ENCODE measurements at places on chromosomes 4 and X.

DNA sequence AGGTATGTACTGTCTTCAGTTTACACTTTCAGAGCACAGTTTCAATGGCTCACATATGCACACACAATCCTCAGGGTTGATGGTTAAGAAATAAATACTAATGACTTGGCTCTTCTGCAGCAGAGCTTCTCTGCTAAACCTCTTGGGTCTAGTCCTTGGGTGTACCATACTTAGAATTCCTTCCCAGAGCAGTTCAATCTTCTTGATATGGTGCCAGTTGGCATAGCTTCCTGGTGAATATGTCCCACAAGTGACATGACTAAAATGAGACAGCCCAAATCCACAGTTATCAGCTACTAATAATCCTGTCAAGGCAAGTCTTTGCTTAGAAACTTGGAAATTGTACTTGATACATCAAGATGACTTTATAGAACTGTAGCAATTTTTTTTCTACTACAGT is 654.4 kb downstream of the IQCM start:
- DNase-seq, result no peak

DNA sequence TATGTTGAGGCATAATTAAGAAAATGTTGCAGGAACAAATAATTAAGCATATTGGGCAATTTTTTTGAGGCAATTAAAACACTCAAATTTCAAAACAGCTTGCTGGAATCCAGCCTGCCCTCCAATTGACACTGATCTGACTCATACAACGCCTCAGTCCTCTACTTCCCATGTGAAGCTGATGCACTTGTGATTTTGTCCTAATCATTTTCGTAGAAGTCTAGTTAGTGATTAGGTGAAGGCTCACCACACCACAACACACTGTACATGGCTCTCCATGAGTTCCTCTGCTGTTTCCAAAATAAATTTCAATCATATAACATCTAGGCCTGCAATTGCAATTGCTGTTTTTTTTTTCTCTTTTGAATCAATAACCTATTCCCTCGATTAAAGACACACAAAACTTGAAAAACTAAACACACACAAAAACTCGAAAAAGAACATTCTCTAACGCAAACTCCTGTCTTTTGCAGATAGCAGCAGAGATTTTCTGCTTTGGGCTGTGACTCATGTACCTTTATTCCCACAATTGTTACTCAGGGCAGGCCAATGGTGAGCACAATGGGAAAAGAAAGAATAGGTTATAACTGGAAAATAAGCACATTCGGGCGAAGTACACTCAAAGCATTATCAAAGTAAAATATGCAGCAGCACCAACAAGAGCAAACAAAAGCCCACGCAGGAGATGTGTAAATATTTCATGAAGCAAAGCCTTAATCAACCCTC is 1.7 kb downstream of the GPRIN3 start:
- no peak for DNase-seq

DNA sequence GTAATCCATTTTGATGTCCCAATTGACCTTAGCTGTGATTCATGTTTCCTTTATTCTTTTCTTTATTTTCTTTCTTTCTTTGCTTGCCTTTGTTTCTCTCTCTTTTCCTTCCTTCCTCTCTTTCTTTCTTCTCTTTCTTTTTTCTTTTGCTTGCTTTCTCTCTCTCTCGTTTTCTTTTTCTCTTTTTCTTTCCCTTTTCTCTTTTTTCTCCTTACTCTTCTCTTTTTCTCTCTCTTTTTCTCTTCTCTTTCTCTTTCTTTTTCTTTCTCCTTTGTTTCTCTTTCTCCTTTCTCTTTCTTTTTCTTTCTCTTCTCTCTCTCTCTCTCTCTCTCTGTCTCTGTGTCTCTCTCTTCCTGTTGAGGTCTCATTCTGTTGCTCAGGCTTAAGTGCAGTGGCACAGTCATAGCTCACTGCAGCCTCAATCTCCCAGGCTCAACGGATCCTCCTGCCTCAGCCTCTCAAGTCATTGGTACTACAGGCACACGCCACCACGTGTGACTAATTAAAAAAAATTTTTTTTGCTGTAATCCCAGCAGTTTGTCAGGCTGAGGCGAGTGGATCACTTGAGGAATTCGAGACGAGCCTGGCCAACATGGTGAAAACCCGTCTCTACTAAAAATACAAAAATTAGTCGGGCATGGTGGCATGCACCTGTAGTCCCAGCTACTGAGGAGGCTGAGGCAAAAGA is 8.0 kb upstream of the DHRSX start:
- DNase-seq, result no peak

DNA sequence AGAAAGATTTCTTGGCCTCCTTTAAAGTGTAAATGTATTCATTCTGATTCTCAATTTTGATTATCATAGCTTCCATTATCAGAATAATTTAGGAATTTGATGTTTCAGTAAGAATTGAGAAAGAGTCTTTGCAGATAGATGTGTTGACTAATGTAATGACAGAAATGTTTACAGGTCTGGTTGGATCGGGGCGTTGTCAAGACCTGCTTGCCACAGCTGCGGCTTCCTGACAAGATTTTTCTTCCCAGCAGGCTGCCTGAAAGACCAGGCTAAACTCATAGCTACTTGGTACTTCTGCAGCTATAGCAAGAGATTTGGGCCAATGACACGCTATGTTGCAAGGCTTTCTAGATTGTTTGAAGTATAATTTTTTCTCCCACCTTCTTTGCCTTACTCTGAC is 91.5 kb upstream of the ANKRD50 start:
- DNase-seq, result no peak

- peak; percentile 67 for DNase-seq
Measured at GRCh38 chr4:114694770-114695169, 96.2 kb downstream of the UGT8 start.

DNA sequence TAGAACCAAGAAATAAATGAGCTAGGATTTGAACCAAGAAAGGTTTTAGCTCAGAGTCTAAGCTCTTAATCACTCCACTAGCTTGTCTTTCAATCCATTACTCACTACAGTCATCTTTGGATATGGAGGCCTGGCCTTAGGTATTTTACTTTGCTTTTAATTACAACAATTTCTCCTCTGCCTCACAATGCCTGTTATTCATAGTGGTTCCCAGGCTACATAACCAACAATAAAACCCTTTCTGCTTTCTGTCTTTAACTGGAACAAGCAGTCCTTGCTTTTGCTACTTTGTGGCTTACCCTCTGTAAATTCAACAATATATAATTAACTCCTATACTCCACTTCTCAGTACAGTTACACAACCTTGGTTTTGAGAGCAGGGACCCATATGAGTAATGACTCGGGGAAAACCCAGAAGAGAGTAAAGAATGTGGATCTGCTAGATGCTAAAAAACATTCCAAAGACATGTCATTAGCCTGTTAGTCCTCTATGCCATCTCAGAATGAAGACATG is 94.7 kb upstream of the NAP1L5 start:
- peak; percentile 93 for DNase-seq

GRCh38 chrX:70087857-70088630 is 25.8 kb downstream of the OTUD6A start:
- no peak for DNase-seq

DNA sequence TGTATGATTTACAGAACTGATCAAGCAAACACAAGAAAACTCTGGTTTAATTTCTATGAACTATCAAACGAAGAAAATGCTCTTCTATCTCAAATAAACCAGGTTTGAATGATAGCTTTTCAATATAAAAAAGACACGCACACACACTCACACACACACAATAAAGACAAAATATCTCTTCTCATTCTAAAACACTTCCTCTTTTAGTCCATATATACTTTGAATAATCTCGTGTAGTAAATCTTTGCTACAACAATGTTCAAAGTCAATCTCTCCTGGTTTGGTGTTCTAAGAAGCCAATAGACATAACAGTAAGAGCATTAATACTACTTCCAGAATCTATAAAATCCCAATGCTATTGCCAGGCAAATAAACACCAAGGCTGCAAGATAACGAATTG is 13.3 kb downstream of the CXCL2 start:
- no peak for DNase-seq

DNA sequence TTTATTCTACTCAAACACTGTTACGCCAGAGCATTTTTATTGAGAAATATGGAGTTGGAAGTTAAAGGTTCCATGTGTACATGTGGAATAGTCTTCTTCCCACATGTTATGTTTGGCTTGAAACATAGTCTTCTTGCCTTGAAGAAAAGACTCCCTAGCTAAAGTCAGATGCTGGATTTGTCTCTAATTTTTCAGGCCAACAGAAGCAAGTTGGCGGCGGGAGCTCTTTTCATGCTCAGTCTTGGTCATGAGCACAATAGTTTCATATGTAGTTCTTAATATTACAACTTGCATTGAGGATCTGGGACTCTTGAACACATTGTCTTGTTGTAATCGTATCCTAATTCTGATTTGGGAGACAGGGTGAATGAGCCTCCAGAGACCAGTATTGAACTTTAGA is 19.4 kb downstream of the SEPTIN11 start:
- no peak for DNase-seq

DNA sequence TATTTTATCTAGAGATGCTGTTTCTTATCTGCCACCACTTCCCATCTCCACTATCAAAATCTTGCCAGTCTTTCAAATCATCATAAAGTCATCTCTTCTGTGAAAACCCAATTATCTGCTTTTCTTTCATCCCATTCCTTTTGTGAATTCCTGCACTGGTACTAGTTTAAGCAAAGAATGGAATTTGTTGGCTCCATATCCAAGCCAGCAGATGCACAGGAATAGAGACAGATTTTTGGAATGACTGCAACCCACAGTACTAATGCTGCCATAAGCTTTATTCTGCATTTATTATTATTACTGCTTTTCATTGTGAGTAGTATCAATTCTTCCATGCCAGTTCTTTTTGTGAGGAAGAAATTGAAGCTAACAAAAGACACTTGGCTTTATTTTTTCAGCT is 616.7 kb downstream of the RAPGEF2 start:
- no peak for DNase-seq

- no peak for DNase-seq
Measured at GRCh38 chrX:153969904-153970356, 1.7 kb downstream of the HCFC1 start.

DNA sequence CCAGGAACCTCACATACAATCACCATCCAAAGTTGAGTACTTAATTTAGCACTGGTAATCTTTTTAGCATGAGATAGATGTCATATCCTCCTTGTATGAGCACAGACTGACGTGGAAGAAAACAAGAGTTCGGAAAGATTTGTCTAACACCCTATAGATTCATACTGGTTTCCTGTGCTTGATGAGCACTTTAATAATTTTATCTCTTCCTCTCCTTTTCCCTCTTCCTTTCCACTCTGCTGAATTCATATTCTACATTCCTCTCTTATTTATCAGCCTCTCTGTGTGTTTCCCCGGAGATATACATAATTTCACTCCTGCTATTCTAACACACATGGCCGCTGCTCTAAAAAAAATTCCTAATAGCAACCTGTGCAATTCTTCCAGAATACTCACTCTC is 273.9 kb downstream of the AFF2 start:
- DNase-seq, result no peak

- DNase-seq, result no peak
Measured at GRCh38 chr4:142336251-142336934, 509.7 kb downstream of the INPP4B start.

DNA sequence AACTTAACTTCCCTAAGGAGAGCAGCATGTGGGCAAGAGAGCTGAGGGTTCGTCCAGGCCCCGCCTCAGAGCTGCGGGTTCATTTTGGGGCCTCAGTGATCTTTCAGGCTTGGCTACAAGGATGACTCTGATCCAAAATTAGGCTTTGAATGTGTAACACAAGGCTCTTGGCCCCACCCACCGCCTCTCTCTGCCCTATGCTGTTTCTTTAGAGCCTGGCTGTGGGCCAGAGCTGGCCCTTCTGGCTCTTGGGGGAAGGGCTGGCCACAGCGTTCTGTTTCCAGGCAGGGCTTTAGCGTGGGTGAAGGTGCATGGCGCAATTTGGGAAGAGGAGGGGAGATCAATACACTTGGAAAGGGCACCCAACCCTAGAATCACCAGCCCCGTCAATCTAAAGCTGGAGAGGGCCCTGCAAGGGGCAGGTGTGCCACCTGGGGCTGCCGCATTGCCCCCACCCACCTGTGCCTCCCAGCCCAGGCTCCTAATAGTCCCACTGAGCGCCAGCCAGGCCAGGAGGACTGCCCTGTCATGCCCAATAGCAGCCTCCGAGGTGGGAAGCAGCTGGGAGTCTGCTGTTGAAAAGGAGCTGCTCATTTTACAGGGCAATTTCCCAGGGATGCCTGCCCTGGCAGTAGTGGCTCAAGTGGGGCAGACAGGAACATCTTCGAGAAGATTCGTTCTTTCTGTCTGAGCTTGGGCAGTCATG is 84.5 kb upstream of the MAML3 start:
- no peak for DNase-seq

DNA sequence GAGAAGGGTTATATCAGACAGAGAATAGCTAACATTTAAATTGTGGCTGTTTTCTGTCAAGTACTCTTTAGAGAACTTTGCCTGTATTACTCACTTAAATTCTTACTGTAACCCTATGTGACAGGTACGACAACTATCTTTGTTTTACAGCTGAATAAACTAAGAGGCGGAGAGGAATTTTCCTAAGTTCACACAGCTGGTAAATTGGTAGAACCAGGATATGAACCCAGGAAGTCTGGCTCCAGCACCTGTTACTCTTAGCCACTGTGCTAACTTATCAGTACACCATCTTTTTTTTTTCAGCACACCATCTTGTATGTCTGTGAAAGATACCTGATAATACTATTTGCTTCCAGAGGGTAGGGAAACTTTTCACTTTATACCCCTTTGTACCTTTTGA is 2.0 kb upstream of the SYP start:
- no peak for DNase-seq

Measured in SK-MEL-5 (cell line).